ENCODE measurements at places on chromosomes 13 and 19.

GRCh38 chr13:106534639-106535551, 567 bp downstream of the EFNB2 start:
- no peaks in the 10 kb centered on the region for H3K27me3 ChIP-seq
- peaks cover 37% of the 10 kb centered on the region for H3K4me1 ChIP-seq
- no peaks in the 10 kb centered on the region for H3K36me3 ChIP-seq
- H3K4me3 ChIP-seq, result peak overlapping the region; percentile 81
- peak overlapping the region; percentile 84 for H3K27ac ChIP-seq
- DNase-seq, result peak; percentile 68

DNA sequence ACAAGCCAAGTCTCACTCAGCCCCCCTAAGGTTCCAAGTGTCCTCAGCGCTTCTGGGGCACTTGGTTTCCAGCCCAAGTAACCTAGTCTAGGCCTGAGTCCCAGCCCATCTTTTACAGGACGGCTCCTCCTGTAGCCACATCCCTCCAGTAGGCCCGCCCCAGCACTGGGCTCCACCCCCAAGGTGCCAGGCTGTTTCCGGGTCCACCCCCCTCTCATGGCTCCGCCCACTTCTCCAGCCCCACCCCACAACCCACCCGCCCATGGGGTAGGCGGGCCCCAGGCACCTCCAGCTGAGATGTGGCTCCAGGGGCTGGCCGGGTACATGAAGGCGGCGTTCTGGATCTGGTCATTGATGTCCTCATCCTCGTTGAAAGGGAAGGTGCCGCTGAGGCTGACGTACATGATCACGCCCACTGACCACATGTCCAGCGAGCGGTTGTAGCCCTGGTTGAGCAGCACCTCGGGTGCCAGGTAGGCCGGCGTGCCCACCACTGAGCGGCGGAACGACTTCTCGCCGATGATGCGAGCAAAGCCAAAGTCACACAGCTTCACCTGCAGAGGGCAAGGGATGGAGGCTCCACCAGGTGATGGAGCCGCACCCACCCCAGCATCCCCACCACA, 17.2 kb upstream of the DACT3 start:
- peaks cover 94% of the 10 kb centered on the region for H3K36me3 ChIP-seq
- H3K4me1 ChIP-seq, result no peaks in the 10 kb centered on the region
- DNase-seq, result no peak
- H3K27me3 ChIP-seq, result no peaks in the 10 kb centered on the region
- no peak overlapping the region for H3K4me3 ChIP-seq
- no peak overlapping the region for H3K27ac ChIP-seq

DNA sequence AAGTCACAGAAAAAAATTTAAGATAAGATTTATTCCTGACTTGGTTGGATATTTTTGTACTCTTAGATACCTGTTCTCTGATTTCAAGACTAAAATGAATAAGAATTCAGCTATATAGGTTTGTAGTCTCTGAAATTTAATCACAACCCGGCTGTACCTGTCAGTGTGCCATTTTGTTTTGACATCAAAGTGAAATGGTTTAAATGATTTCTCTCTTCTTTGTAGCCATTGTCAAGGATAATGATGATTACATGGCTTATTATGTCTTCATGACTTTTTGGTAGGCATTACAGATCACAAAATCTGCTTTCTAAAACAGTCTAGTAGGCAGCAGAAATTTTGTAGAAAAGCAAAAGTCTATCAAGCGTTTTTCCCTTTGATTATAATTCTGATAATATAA, 72.5 kb downstream of the PCDH17 start:
- H3K36me3 ChIP-seq, result no peaks in the 10 kb centered on the region
- H3K27me3 ChIP-seq, result no peaks in the 10 kb centered on the region
- no peak for DNase-seq
- no peak overlapping the region for H3K27ac ChIP-seq
- H3K4me3 ChIP-seq, result no peak overlapping the region

DNA sequence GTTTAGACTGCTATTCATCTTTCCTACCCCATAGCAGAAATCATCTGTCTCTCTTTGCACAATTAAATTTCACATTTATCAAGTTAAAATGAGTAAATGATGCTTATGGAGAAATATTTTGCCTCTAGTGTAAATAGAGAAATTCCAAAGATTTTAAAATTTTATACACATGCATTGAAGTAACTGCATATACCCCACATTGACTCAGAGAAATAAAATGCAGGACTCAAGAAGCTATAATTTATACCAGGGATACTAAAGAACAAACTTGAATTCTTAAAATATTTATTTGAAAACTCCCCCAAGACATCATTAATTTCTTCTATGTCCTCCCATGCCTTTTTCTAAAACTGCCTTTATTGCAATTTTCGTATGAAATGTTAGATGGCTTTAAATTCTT, 165.8 kb downstream of the DIAPH3 start:
- H3K4me3 ChIP-seq, result no peak overlapping the region
- H3K27me3 ChIP-seq, result no peaks in the 10 kb centered on the region
- no peaks in the 10 kb centered on the region for H3K4me1 ChIP-seq
- no peaks in the 10 kb centered on the region for H3K36me3 ChIP-seq
- no peak for DNase-seq
- no peak overlapping the region for H3K27ac ChIP-seq

DNA sequence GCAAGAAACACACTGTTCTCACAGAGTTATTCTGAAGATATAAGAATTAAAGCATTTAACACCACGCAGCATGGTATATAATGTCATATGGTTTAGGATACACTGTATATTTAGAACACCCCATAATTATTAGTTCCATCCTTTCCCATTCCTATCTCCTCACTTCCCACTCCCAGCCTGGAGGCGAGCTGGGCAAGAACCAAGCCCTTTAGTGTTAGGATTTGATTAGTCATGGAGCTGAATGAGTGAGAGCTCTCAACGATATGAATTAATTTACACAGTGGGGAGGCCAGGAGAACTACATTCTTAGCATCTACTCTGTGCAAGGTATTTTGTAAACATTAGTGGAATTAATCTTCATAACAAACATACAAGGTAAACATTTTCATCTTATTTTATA, 934.3 kb downstream of the DIAPH3 start:
- H3K27me3 ChIP-seq, result no peaks in the 10 kb centered on the region
- no peak for DNase-seq
- no peaks in the 10 kb centered on the region for H3K36me3 ChIP-seq
- H3K4me3 ChIP-seq, result no peak overlapping the region
- H3K4me1 ChIP-seq, result no peaks in the 10 kb centered on the region

DNA sequence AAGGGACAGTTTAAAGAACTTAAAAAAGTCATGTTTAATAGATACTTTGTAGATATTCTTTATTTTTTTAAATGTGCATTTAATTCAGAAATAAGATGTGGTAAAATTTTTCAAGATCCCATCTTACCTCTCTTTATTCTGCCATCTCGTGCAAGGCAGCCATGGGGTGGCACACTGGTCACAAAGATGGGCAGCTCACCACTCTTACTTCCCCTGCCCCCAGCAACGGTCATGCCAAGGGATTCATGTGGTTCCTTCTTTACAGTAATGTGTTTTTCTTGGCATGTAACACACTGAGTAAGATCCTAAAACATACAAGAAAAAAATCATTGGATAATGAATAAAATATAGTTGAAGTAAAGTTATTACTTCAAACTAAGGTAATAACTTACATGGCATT, 64.2 kb downstream of the LNX2 start:
- no peak for DNase-seq
- H3K27ac ChIP-seq, result no peak overlapping the region
- H3K36me3 ChIP-seq, result peaks cover 36% of the 10 kb centered on the region
- no peaks in the 10 kb centered on the region for H3K27me3 ChIP-seq
- no peak overlapping the region for H3K4me3 ChIP-seq

DNA sequence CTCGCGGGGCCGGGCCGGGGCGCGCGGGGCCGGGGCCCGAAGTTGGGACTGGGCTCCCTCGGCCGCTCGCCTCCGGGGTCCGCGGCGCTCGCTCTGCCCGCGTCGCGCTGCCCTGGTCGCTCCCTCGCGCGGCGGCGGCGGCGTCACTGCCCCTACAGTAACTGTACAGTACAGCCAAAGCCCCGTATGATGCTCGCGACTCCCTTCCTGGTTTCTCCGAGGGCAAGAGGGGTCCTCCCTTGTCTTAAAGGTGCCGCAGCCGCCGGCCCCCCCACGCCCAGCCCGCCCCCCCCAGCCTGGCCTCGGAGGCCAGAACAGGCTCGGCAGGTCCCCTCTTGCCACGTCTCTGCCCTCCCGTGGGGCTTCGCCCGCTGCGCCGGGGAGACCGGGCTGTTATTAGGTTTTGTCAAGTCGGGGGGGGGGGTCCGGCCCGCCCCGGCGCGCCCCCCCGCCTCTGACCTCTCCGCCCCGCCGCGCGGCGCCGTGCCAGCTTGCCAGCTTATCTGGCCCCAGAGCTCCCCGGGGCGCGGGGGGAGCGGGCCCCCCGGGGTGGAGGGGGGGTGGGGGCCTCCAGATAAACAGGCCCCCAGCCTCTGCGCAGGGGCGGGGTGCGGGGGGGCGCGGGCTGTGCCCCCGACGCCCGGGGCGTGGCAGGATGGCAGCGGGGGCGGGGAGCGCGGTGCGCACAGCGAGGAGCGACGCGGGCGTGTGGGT, at the start of gene ZBTB7A:
ZBTB7A (minus strand) TSS at position 218 of the 714 bp plus-strand sequence. CDS start 11,667 bp downstream, outside the sequence.
- no peaks in the 10 kb centered on the region for H3K36me3 ChIP-seq
- peak within 1 kb of the TSS; percentile 99 for H3K4me3 ChIP-seq
- H3K27me3 ChIP-seq, result no peaks in the 10 kb centered on the region

GRCh38 chr13:42740753-42741152, 40.6 kb upstream of the FAM216B start:
- H3K36me3 ChIP-seq, result no peaks in the 10 kb centered on the region
- H3K4me3 ChIP-seq, result no peak overlapping the region
- H3K4me1 ChIP-seq, result no peaks in the 10 kb centered on the region
- no peak overlapping the region for H3K27ac ChIP-seq

GRCh38 chr13:23558675-23559536, 11.3 kb upstream of the TNFRSF19 start:
- no peaks in the 10 kb centered on the region for H3K27me3 ChIP-seq
- no peak for DNase-seq
- H3K4me3 ChIP-seq, result peak overlapping the region; percentile 36
- H3K27ac ChIP-seq, result peak overlapping the region; percentile 86

GRCh38 chr13:71758828-71759227, 108.2 kb downstream of the DACH1 start:
- H3K36me3 ChIP-seq, result no peaks in the 10 kb centered on the region
- no peaks in the 10 kb centered on the region for H3K27me3 ChIP-seq

- H3K27ac ChIP-seq, result peak overlapping the region; percentile 98
- DNase-seq, result no peak
These were observed 1.1 kb downstream of the MBD3 start for GRCh38 chr19:1591421-1592023.

DNA sequence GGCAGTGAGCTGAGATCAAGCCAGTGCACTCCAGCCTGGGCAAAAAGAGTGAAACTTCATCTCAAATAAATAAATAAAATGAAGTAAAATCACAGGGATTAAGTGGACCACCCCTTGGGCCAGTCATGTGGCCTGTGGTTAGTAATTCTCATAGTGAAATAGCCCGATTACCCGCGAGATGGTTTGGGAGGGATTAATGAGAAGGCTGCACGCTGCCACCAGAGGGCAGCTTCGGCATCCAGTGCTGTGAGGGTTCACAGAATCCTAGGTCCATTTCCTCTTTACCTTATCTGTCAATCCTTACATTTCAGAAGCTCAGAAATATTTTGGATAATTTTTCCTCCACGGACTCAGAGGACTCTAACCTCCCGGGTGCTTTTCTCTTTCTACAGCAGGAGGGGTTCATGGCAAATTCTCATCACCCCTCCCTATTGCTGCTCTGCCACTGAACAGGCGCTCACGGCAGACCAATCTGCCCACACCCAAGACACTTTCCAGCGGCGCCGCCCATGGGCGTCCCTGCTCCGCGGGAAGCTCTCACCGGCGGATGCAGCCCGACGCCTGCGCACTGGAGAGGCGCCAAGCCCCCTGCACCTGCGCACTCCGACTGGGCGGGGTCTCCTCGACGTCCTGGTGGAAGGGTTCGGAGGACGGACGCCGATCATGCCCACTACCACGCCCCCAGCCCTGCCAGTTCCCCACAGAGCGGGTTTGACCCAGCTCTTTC, 11.0 kb downstream of the ZNF835 start:
- H3K4me1 ChIP-seq, result no peaks in the 10 kb centered on the region
- H3K27ac ChIP-seq, result no peak overlapping the region
- no peaks in the 10 kb centered on the region for H3K27me3 ChIP-seq
- H3K36me3 ChIP-seq, result peaks cover 18% of the 10 kb centered on the region
- DNase-seq, result no peak

GRCh38 chr13:110443622-110444225, 117.8 kb downstream of the RAB20 start:
- no peak overlapping the region for H3K4me3 ChIP-seq
- H3K27ac ChIP-seq, result no peak overlapping the region
- H3K36me3 ChIP-seq, result peaks cover 11% of the 10 kb centered on the region

- H3K27me3 ChIP-seq, result peaks cover 13% of the 10 kb centered on the region
- H3K4me3 ChIP-seq, result no peak overlapping the region
- no peak for DNase-seq
- H3K36me3 ChIP-seq, result no peaks in the 10 kb centered on the region
These were observed 28.6 kb upstream of the CYP2B6 start for GRCh38 chr19:40962460-40962961.

DNA sequence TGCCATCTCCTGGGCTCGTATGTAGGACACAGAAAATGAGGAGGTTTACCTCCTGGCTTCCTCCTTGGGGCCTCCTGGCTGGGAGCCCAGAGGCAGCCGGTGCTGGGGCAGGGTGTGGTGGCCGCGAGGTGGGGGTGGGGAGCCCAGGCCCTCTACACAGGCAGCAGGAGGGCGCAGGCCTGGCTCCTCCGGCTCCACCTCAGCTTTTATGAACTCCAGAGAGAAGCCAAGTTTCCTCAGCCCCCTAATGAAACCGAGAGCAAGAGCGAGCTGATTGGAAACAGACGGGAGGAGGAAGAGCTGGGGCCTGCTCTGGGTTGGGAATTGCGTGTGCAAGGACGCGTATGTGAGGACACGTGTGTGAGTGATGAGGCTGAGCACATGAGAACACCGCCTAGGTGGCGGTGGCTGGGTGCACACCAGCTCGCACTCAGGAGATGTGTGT, 23.1 kb downstream of the LYL1 start:
- H3K36me3 ChIP-seq, result peaks cover 74% of the 10 kb centered on the region
- no peak overlapping the region for H3K4me3 ChIP-seq
- H3K27me3 ChIP-seq, result no peaks in the 10 kb centered on the region

GRCh38 chr19:45820413-45821102, 5.5 kb upstream of the RSPH6A start:
- H3K27me3 ChIP-seq, result no peaks in the 10 kb centered on the region
- no peak overlapping the region for H3K4me3 ChIP-seq
- no peak overlapping the region for H3K27ac ChIP-seq
- peaks cover 70% of the 10 kb centered on the region for H3K36me3 ChIP-seq

- DNase-seq, result no peak
- peaks cover 3% of the 10 kb centered on the region for H3K4me1 ChIP-seq
- no peak overlapping the region for H3K4me3 ChIP-seq
- H3K27ac ChIP-seq, result no peak overlapping the region
These were observed 12.3 kb upstream of the GGACT start for GRCh38 chr13:100600915-100601314.

DNA sequence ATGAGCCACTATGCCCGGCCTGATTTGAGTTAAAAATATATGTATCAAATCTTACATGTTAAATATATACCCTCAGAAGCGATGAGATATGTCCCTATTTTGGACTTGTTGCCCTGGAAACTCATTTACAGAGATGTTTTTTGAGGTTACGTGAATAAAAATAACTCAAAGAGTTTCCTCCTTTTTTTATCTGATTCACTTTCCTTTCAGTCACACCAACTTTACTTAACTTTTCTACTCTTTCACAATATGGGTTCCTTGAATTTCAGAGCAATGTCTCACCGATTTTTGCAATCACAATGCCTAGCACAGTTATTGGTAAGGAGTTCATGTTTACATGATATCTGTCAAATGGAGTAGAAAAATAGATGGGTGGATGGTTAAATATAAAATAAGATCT, 2.3 kb downstream of the OR7C2 start:
- H3K36me3 ChIP-seq, result no peaks in the 10 kb centered on the region
- H3K4me1 ChIP-seq, result no peaks in the 10 kb centered on the region
- no peaks in the 10 kb centered on the region for H3K27me3 ChIP-seq
- no peak overlapping the region for H3K27ac ChIP-seq
- H3K4me3 ChIP-seq, result no peak overlapping the region

Data from suprapubic skin (tissue), 4 donors.